CD8-positive, alpha-beta memory T cell (primary cell): ENCODE measurements at places on chromosomes 2 and 18.

DNA sequence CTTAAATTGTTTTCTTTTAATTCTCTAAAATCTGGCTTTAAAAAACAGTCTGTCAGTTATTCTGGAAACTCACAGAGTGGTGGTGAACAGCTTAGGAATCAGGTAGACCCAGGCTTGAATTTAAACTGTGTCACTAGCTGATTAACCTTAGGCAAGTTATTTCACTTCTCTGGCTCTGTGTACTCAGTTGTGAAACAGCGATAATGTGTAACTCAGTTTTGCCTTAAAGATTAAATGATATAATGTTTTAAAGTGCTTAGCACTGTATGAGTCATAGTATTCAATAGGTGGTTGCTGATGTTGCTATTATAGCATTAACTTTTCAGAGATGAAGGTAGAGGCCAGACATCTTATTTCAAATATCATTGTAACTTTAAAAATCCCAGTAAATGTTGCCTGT is 40.7 kb downstream of the PKP4 start:
- DNase-seq: no peak

DNA sequence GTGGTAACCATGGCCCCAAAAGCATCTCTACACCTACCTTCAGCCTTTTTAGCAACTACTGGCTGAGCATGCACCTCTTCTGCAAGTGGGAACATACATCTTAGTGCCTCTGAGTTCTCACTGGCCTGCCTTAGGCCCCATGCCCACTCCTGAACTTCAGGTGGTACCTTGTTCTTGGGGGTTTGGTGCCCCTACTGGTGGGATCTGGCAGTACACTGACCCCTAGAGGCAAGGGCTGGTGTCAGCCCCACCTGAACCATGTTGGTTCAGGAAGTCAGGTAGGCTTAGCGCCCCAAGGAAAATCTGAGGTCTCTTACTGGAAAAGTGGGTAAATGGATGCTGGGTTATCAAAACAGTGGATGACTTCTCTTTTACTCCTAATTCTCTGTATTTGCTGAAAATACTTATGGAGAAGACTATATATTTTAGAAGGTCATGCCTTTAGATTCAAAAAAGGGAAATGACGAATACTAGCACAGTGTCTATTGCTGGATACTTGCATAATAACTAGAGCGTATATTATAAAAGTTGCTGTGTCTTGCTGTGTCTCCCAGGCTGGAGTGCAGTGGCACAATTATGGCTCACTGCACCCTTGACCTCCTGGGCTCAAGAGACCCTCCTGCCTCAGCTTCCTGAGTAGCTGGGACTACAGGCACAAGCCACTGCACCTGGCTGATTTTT is 84.6 kb downstream of the RAB31 start:
- no peak for DNase-seq

GRCh38 chr18:62452280-62452831 is 70.5 kb upstream of the ZCCHC2 start:
- DNase-seq: no peak

GRCh38 chr2:112483831-112484230 is 1.9 kb downstream of the TTL start:
- DNase-seq: no peak

DNA sequence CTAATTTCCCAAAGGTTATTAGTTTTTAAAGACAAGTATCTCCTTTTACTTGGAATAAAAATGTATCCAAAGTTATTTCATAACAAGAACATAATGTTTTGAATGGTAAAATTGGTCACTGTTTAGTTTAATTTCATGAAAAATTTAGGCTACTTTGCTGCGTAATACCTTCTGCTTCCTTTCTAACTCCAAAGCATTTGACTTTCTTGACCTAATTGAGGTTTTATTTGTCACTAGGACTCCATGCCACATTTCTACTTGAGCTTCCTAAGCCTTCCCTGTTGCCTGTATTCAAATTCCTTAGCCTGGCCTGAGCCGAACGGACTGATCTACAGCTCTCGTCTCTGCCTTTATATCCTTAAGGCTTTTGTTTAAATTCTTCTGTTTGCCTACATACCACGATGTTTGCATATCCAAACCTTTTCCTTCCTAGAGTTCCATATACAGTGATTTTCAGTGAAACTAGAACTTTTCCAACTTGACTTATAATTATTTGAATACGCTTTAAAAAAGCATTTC is 25.1 kb downstream of the ARMC9 start:
- no peak for DNase-seq

DNA sequence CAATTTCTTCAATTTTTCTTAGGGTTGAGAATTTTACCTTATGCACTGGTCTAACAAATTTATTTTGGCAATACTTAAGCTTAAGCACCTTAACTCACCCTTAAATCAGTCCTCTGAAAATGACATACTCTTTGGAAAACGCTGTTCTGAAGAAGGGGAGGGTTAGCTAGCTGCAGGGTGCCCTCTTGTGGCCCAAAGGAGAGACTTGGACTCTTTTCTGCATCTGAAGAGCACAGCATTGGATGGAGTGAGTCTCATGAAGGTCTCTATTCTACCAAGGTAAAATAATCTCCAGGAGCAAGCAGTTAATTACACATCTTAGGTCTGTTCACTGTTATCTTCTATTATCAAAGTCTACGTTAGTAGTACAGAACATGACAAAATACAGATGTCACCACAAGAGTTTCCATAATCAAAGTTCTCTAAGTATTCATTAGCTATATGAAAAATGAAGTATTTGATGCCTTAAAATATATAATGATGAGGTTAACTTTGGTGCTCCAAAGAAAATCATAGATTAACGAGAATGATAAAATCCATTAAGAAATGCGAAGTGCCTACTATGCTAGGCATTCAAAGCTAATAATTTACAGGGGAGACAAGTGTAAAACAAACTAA is 24.4 kb downstream of the PUM2 start:
- peak; percentile 45 for DNase-seq

- no peak for DNase-seq
These were observed 31.5 kb upstream of the INSIG2 start for GRCh38 chr2:118056801-118057200.

- DNase-seq: no peak
These were observed 59.9 kb downstream of the GALNT1 start for GRCh38 chr18:35641467-35641866.

- DNase-seq: no peak
These were observed 266.8 kb upstream of the FBXO11 start for GRCh38 chr2:48173141-48173540.

GRCh38 chr2:45820048-45820447 is 168.6 kb downstream of the PRKCE start:
- DNase-seq: no peak

DNA sequence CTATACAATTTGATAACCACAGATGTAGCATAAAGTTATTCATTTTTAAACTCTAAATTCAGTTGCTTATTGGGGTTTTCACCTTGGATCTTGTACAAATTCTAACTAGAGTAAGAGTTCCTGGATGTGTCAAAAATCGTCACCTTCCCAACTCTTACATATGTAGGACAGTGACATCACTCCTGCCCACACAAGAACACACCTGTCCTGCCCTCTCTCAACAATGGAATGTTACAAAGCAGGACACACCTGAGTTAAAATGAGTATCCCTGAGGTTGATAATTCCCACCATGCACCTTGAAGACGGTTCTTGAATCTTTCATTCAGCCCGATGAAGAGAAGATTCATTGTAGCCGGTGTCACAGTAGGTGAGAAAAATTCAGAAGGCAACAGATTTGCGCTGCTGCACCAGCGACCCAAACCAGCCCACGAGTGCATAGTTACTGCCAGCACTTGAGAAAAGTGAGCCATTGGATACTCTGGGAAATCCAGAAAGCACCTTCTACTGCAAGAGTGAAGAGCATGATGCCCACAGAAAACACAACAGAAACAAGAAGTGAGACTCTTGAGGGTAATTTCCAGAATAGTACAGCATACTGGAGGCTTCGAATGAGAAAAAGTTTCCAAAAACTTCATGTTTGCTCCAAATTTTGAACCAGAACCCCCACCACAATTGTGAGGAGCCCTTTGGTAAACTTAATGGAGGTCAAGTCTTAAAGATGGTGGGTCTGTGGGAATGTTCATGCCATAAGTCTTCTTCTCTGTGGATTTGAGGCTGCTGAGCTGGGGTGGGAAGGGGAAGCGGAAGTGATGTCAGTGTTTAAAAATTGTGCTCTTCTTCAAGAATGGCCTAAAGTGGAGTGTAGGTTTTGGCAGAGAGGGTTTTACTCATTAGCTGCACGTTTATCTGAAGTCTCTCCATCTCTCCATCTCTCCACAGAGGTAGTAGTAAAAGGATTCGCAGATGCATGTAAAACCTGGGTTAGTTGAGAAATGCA is 34.7 kb upstream of the ADAM23 start:
- DNase-seq: no peak

DNA sequence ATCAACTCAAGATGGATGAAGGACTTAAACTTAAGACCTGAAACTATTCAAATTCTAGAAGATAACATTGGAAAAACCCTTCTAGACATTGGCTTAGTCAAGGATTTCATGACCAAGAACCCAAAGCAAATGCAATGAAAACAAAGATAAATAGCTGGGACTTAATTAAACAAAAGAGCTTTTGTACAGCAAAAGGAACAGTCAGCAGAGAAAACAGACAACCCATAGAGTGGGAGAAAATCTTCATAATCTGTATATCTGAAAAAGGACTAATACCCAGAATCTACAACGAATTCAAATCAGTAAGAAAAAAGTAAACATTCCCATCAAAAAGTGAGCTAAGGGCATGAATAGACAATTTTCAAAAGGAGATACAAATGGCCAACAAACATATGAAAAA is 171.2 kb downstream of the ERBB4 start:
- DNase-seq: no peak
